ENCODE measurements at places on chromosomes 5 and 9. TPM values are rescaled to one million over a fixed set of nuclear protein-coding genes. Genes with fewer than 3 reads are reported as not detected.
A peak's percentile ranks its signal among the peaks of the same experiment; 100 is the strongest.

Gene LPAR1
- total RNA-seq: not detected

Gene SLC24A2
- total RNA-seq: not detected

Gene SLC34A1
- 0.27 TPM for total RNA-seq

Gene FIBCD1
- not detected for total RNA-seq

Gene MLANA
- total RNA-seq: not detected

Gene SPATA31C1
- total RNA-seq: not detected

Gene RAD23B
- total RNA-seq: 116 TPM

DNA sequence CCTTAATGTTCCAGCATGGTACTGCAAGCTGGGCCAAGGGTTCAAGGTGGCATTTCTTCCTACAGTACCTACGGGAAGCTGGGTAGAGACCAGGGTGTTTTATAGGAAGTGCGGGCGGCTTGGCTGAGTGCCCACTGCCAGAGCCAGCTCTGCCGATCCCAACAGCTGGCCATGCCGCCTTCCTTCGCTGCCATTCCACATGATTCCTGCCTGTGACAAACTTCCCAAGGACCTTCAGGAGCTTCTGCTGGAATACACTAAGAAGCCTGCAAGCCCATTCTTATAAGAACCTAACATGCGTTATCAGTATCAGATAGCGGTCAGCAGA lies 22.0 kb downstream of the MYO10 start:
- no peak overlapping the region for H3K4me3 ChIP-seq
- H3K27me3 ChIP-seq: no peaks in the 10 kb centered on the region
- no peaks in the 10 kb centered on the region for H3K4me1 ChIP-seq
- H3K36me3 ChIP-seq: no peaks in the 10 kb centered on the region

- H3K4me3 ChIP-seq: no peak overlapping the region
- peaks cover 13% of the 10 kb centered on the region for H3K27me3 ChIP-seq
- no peaks in the 10 kb centered on the region for H3K4me1 ChIP-seq
These were observed 258.2 kb downstream of the ENC1 start for GRCh38 chr5:74382123-74382855.

- peaks cover 12% of the 10 kb centered on the region for H3K4me1 ChIP-seq
- no peaks in the 10 kb centered on the region for H3K36me3 ChIP-seq
- no peak overlapping the region for H3K27ac ChIP-seq
- DNase-seq: no peak
- H3K4me3 ChIP-seq: no peak overlapping the region
These were observed 61.8 kb downstream of the WDR36 start for GRCh38 chr5:111153945-111154344.

DNA sequence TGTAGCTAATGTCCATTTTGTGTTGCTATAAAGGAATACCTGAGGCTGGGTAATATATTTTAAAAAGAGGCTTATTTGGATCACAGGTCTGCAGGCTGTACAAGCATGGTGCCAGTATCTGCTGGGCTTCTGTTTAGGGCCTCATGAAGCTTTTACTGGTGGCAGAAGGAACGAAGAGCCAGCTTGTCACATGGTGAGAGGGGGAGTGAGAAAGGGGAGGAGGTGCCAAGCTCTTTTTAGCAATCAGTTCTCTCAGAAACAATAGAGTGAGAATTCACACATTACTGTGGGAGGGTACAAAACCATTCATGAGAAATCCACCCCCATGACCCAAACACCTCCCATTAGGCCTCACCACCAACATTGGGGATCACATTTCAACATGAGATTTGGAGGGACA lies 340.9 kb downstream of the RASEF start:
- H3K4me3 ChIP-seq: no peak overlapping the region
- no peaks in the 10 kb centered on the region for H3K36me3 ChIP-seq
- no peaks in the 10 kb centered on the region for H3K27me3 ChIP-seq
- H3K27ac ChIP-seq: no peak overlapping the region
- no peak for DNase-seq

DNA sequence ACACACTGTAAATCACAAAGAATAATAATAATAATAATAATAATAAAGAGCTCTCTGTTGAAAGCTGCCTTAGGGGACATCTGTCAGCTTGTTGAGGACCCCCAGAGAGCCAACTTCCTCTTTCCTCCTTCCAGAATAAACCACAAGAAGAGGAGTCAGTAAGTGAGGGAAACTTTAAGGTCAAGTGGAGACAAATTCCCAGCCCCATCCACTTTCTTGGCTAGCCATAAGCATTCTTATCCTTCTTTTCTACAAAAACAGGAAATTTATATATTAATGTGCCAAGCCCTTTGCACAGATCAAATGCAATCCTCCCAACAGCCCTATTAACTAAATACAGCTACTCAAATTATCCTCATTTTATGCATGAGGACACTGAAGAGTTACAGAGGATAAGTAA lies 9.4 kb upstream of the C5orf58 start:
- H3K4me1 ChIP-seq: peaks cover 7% of the 10 kb centered on the region
- DNase-seq: no peak
- no peaks in the 10 kb centered on the region for H3K36me3 ChIP-seq
- no peak overlapping the region for H3K4me3 ChIP-seq
- no peak overlapping the region for H3K27ac ChIP-seq

- DNase-seq: no peak
- no peak overlapping the region for H3K27ac ChIP-seq
- H3K27me3 ChIP-seq: peaks cover 28% of the 10 kb centered on the region
- H3K4me1 ChIP-seq: peaks cover 13% of the 10 kb centered on the region
- H3K4me3 ChIP-seq: no peak overlapping the region
These were observed 31.3 kb downstream of the NDUFA8 start for GRCh38 chr9:122128007-122128968.

- no peaks in the 10 kb centered on the region for H3K4me1 ChIP-seq
- no peak overlapping the region for H3K4me3 ChIP-seq
- H3K27me3 ChIP-seq: no peaks in the 10 kb centered on the region
- no peak for DNase-seq
These were observed 112.3 kb upstream of the MARCHF11 start for GRCh38 chr5:16291894-16292293.

- peak; percentile 26 for DNase-seq
- peaks cover 53% of the 10 kb centered on the region for H3K27me3 ChIP-seq
- peak overlapping the region; percentile 75 for H3K4me3 ChIP-seq
- H3K4me1 ChIP-seq: peaks cover 22% of the 10 kb centered on the region
- peaks cover 14% of the 10 kb centered on the region for H3K36me3 ChIP-seq
These were observed 821 bp downstream of the CTNNA1 start for GRCh38 chr5:138753794-138754698.

GRCh38 chr9:136545692-136545964 lies 220 bp downstream of the NOTCH1 start:
- H3K4me3 ChIP-seq: peak overlapping the region; percentile 88
- peaks cover 44% of the 10 kb centered on the region for H3K4me1 ChIP-seq
- no peak for DNase-seq
- H3K36me3 ChIP-seq: peaks cover 13% of the 10 kb centered on the region

DNA sequence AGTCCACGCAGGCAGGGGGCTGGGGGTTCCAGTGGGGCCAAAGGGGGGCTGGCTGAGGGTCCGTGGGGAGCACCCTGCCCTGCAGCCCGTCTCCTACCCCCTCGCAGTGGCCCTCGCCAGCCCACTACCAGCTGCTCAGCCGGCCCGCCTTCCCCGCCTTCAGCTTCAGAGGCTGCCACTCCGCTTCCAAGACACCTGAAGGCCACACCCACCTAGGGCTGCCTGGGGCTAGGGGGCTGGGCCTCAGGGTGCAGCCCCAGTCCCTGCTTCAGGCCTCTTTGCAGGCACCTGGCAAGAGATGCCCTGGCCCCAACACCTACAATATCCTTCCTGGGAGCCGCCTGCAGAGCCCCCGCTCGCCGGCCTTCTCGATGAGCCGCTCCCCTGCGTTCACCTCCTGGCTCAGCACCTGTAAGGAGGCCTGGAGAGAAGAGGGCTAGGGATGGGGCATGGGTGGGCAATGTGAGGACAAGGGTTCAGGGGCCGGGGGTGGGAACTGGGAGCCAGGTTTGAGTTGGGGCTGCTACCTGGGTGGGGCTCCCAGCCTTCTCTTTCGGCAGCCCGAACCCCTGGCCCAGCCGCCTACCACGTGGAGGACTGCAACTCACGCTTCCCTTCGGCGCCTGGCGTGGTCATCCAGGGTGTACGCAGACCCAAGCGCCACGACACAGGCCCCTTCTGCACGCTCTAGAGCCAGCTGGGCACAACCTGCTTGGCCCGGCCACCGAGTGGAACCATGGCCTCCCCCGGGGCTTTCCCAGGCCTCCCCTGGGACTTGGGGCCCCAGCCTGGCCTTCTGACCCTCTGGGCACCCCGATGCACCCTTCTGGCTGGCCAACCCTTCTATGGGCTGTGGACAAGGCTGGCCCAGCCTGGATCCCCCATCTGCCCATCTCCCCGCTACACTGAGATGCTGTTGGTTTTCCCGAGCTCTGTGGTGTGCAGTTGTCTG lies 1.7 kb downstream of the STPG3 start:
- H3K27ac ChIP-seq: no peak overlapping the region
- DNase-seq: no peak
- H3K4me3 ChIP-seq: no peak overlapping the region

GRCh38 chr9:15140051-15140450 lies 167.0 kb downstream of the TTC39B start:
- no peak overlapping the region for H3K4me3 ChIP-seq
- H3K4me1 ChIP-seq: peaks cover 18% of the 10 kb centered on the region
- H3K27ac ChIP-seq: no peak overlapping the region

DNA sequence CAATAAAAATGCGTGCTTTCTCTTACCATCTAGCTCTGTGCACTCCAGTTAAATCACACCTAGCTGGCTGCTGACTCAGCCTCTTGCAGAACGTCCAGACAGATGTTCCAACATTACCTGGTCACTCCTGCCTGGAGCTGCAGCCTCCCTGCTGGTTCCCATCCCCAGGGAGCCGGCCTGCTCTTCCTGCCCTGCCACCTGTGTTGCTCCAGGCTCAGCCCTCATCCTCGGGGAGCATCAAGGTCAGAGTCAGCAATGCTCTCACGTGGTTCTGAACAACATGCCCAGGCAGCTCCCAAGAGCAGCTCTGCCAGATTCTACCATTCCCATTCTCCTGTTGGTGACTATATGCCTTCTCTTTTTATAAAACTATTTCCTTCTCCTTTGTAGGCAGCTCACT lies 81.3 kb downstream of the GADD45G start:
- no peak for DNase-seq
- no peaks in the 10 kb centered on the region for H3K36me3 ChIP-seq
- peaks cover 11% of the 10 kb centered on the region for H3K4me1 ChIP-seq
- peaks cover 2% of the 10 kb centered on the region for H3K27me3 ChIP-seq
- H3K27ac ChIP-seq: no peak overlapping the region

GRCh38 chr9:116094846-116095245 lies 58.7 kb upstream of the PAPPA start:
- H3K27me3 ChIP-seq: no peaks in the 10 kb centered on the region
- no peak for DNase-seq
- H3K4me1 ChIP-seq: no peaks in the 10 kb centered on the region
- no peak overlapping the region for H3K4me3 ChIP-seq

- H3K4me1 ChIP-seq: peaks cover 7% of the 10 kb centered on the region
- no peak overlapping the region for H3K27ac ChIP-seq
- H3K4me3 ChIP-seq: no peak overlapping the region
- DNase-seq: peak; percentile 18
These were observed 33.2 kb upstream of the NOTCH1 start for GRCh38 chr9:136578915-136579649.

GRCh38 chr5:57635146-57635777 lies 152.7 kb upstream of the ACTBL2 start:
- H3K4me1 ChIP-seq: no peaks in the 10 kb centered on the region
- peaks cover 5% of the 10 kb centered on the region for H3K27me3 ChIP-seq
- H3K36me3 ChIP-seq: no peaks in the 10 kb centered on the region
- no peak overlapping the region for H3K27ac ChIP-seq

DNA sequence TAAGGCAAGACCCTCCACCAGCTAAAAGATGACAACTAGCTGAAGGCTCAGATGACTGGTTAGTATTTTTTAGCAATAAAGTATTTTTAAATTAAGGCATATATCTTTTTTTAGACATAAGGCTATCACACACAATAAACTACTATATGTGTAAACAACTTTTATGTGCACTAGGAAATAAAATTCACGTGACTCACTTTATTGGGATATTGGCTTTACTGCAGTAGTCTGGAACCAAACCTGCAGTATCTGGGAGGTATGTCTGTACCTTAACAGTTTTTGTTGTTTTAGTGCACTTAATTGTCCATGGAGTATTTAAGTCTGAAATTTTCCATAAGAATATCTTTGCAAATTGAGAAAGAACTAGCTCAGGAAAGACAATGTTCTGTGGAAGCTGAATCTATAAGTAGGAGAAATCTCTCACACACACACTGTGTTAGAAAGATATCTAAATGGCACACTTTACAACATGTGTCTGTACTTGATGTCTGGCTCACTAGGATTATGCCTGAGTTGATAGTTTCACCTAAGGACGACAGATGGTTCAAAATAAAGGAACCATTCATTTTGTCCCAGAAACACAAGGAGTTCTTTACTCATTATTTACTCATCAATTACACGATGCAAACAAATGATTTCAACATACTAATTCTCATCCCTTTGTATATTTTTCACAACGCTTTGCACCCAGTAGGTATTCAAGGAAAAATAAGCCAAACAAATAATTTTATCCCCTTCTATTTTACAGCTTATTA lies 4.6 kb downstream of the RAPGEF6 start:
- H3K4me1 ChIP-seq: peaks cover 33% of the 10 kb centered on the region
- H3K27ac ChIP-seq: peak overlapping the region; percentile 3
- H3K4me3 ChIP-seq: no peak overlapping the region
- no peaks in the 10 kb centered on the region for H3K27me3 ChIP-seq

DNA sequence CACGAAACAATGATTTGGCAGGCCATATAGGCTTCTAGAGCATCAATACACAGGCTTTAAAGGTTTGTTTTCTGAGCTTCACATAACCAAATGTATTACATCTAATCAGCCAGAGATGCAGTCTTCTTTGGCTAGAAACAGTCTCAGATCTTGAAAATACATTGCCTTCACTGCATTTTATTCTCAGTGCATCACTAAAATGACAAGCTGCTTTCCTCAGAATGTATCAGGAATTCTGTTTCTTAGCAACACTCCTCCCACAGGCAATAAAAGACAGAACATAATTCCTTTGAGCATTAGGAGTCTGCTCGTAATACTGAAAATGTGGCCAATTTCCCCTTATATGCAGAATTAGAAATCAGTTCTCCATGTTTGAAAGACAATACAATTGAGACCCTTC lies 36.9 kb downstream of the FEM1C start:
- H3K27ac ChIP-seq: no peak overlapping the region
- DNase-seq: no peak
- H3K4me1 ChIP-seq: no peaks in the 10 kb centered on the region
- peaks cover 7% of the 10 kb centered on the region for H3K27me3 ChIP-seq
- H3K4me3 ChIP-seq: no peak overlapping the region

DNA sequence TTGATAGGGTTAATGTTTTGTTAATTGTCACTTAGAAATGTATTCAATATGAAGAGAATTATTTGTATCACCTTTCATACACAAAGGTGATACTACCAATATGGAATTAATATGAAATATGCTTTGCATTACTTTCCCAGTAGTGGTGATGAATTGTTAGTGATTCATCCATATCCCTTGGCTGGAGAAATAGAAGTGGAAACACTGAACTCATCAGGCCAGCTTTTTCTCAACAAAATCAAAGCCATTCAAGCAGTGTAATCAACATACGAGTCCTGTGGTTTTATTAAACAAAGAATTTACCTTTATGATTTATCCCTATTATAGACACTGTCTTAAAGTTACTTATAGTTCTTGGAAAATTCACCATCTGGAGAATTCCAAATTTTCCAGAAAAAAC lies 264.0 kb upstream of the MEF2C start:
- no peak overlapping the region for H3K4me3 ChIP-seq
- no peak for DNase-seq
- no peaks in the 10 kb centered on the region for H3K4me1 ChIP-seq
- H3K27ac ChIP-seq: no peak overlapping the region
- H3K27me3 ChIP-seq: no peaks in the 10 kb centered on the region
- H3K36me3 ChIP-seq: no peaks in the 10 kb centered on the region

Data from activated CD4-positive, alpha-beta T cell treated with anti-CD3 and anti-CD28 coated beads, Interleukin-2, amount 10 ng/mL, durations not matched to agents 7 days and 5 days (primary cell).